ENCODE measurements at places on chromosomes 16 and 17.

GRCh38 chr16:21158208-21159110, at the start of gene LDAF1:
TSS of gene LDAF1 (plus strand) at chr16:21158674. CDS start at chr16:21161183, 2,509 bp downstream.
- DNase-seq, result peak; percentile 30

DNA sequence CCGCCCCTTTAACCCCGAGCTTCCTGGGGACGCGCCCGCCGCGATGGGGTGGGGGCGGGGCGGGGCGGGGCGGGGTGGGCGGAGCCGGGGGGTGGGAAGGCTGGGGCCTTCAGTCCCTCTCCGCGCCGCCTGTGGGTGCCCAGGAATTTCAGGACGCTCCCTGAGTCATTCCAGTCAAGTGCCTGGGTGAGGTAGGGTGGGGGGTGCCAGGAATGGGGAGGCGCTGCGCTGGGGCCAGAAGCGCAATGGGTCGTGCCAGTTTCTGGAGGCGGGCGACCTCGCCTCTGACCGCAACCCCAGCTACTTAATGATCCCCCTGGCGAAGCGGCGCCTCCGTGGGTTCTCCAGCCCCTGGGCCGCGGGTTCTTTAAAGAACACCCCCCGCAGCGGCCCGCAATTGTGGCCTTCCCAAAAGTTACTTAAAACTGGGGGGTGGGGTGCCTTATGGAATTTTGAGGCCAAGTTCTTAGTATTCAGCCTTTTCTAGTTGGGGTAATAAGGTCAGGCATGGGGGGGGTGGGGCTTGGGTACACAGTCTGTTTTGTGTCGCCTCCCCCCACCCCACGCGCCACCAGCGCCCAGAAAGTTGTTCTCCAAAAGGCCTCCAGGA, 826 bp upstream of the GSE1 start:
- no peak for DNase-seq

DNA sequence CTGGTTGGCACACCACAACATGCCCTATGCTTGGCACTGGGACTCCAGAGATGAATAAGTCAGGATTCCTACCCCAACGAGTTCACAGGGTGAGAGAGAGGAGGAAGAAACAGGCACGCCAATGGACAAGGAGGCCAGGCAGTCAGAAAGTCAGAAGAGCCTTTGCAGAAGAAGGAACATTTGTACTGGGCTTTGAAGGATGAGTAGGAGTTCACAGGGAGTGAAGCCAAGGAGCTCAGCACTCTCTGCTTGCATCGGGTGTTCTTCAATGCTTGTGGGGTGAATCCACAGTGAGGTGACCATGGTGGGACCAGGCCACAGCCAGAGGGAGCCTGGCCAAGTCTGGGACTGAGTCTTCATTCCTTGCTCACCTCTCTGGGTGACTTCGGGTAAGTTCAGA, 47.5 kb downstream of the AIPL1 start:
- no peak for DNase-seq

DNA sequence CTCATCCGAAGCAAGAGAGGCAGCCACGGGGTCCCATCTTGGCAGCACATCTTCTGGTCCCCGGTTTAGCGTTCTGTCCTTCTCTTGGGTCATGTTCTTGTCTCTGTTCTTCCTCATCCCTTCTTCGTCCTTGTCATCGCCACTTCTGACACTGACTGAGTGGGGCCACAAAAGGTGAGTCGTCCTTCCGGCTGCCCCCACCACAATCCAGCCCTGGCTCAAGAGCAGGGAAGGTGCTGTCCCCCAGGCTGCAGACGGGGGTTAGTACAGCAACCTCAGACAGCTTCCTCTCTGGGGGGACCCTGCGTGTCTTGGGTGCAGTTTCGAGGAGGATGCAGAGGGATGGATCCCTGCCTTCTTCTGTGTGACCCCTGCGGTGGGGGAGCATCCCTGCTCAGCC, 21.8 kb downstream of the NAA60 start:
- no peak for DNase-seq

Measured in stimulated activated CD4-positive, alpha-beta T cell treated with anti-CD3 and anti-CD28 coated beads, Interleukin-1b, Interleukin-23, amount 100 ng/mL, for 1 hour (primary cell).